ENCODE measurements at places on chromosomes 13 and 19.

- no peak for DNase-seq
These were observed 1244.2 kb downstream of the DIAPH3 start for GRCh38 chr13:58919551-58919950.

DNA sequence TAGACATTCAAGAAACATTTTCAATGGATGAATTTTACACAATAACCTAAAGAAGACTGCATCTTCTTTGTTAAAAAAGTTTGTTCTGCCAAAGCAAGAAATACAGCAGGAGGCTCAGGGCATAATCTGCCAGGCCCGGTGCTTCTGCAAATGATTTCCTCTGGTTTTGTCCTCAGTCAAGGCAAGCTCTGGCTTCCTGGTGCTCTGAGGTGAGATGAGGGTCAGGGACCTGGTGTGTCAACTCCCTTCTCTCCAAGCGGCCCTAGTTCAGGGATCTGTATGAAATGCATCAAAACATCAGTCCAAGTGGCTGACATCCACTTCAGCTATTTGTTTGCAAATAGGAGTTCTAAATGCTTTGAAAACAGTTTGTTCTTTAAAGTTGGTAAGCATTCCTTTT lies 31.6 kb downstream of the LACC1 start:
- DNase-seq: no peak

GRCh38 chr19:48741129-48741999 lies 954 bp upstream of the RASIP1 start:
- DNase-seq: no peak

DNA sequence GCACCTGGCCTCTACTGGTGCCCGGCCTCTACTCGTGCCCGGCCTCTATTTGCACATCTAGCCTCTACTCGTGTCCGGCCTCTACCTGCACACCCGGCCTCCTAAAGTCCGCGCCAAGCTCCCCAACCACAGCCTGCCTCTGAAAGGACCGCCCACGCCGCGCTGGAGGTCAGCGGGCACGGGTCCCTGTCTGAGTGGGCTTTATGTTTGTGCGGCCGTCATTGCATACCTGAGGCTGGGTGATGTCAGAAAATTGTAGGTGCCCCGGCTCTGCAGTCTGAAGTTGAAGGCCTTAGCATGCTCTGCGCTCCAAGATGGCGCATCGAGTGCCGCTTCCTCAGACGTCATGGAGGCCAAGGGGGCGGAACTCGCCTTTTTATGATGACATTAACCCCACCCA lies 1.1 kb downstream of the ZNF135 start:
- DNase-seq: no peak

GRCh38 chr19:56110515-56111448 lies 10.3 kb downstream of the ZNF787 start:
- peak; percentile 34 for DNase-seq

- no peak for DNase-seq
These were observed 115.6 kb downstream of the SLC7A1 start for GRCh38 chr13:29479716-29480492.

DNA sequence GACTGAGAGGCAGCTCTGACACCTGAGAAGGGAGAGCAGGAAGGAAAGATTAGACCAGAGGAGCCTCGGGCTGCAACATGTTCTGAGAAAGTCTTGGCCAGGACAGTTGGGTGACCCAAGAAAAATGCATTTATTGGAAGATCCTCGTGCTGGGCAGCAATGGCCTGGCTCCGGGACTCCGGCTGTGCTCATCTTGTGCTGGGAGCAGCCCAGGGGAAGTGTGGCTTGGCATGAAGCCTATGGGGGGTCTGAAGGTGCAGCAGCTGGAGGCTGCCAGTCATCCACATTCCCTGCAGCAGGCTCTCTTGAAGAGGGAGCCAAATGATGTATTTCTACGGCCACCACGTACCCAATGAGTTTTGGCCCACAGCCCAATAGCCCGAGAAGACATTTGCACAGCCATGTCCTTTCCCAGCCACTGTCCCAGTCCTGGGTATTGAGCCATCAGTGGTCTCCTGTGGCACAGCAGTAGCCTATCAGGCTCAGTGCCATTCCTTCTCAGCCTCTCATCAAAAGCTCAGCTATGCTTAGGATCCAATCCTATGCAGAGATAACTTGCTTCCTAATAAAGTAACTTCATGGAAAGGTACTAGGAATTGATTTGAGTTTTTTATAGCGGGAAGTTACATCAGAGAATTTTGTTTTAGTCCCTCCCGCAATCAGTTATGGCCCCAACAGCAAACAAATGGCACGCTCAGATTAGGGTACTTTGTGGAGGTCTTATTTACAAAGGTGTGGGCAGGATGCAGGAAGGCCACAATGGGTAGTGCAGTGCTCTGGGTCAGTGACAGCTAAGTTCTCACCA lies 76.0 kb upstream of the MEDAG start:
- DNase-seq: no peak

DNA sequence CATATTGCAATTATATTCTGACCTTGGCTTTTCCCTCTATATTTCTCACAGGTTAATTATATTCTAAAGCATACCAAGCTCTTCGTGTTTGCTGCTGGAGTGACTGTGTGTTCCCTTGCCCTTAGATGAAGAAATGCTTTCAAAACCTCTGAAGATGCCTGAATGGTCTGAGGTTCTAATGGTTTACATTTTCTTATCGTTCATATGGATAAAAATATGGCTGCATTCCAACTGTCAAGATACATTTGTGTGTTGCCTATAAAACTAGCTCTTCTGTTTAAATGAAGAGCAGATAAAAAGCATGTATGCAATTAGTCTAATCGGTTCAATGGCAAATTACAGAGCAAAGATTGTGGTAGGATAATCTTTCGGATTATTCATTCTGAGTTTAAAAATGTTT lies 68.4 kb upstream of the ANKRD10 start:
- no peak for DNase-seq

All from fibroblast of the aortic adventitia (primary cell).